Naive B cell (primary cell): ENCODE measurements at places on chromosomes 13 and 19. TPM values are rescaled to one million over a fixed set of nuclear protein-coding genes. Genes with fewer than 3 reads are reported as not detected.

- peaks cover 4% of the 10 kb centered on the region for H3K27me3 ChIP-seq
- H3K4me1 ChIP-seq = no peaks in the 10 kb centered on the region
- no peak overlapping the region for H3K4me3 ChIP-seq
- H3K36me3 ChIP-seq = no peaks in the 10 kb centered on the region
- no peak for DNase-seq
These were observed 28.6 kb downstream of the RFXAP start for GRCh38 chr13:36847606-36848005.

- no peaks in the 10 kb centered on the region for H3K27me3 ChIP-seq
- peak overlapping the region; percentile 71 for H3K4me3 ChIP-seq
- peak overlapping the region; percentile 90 for H3K27ac ChIP-seq
- H3K36me3 ChIP-seq = peaks cover 35% of the 10 kb centered on the region
- H3K4me1 ChIP-seq = peaks cover 39% of the 10 kb centered on the region
These were observed 30.8 kb downstream of the USPL1 start for GRCh38 chr13:30648522-30649012.

DNA sequence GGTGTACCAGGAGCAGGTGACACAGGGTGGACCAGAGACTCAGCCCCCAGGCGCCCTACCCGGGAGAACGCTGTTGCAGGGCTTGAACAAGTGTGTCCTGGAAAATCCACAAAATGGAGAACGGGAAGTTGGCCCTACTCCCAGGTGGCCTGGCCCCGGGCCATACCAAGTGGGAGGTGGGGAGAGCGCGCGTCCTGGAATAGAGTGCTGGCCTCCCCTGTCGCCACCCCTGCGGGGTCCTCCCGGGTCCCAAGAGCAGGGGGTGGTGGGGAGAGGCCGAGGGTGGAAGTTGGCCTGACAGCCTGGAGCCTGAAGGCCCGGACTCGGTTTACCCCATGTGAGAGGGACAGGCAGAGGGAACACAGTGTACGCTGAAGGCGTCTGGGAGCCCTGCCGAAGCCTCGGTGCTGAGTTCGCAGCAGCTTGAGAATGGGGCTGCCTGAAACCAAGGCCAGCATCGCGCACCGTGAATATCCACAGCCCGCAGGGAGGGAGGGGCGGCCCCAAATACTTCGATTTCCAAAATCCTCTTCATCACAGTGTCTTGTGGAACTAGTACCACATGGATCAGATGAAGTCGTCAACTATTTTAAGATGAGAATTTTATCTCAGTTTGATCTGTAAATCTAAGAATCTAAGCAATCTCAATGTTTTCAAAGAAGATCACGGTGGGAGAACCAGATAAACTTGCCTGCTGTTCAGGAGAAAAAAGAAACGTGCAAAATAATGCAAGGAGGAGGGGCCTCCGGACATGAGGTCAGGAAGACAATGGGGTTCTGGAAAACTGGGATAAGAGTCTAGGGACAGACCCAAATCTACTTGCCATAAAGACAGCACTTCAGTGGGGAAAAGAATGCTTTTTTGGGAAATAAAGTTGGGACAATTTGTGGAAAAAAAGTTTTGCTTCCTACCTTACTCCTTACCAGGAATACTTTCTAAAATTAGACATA, 10.4 kb upstream of the KLF16 start:
- DNase-seq = no peak
- peak overlapping the region; percentile 86 for H3K27ac ChIP-seq
- H3K27me3 ChIP-seq = no peaks in the 10 kb centered on the region
- H3K36me3 ChIP-seq = no peaks in the 10 kb centered on the region

- peaks cover 24% of the 10 kb centered on the region for H3K4me1 ChIP-seq
- no peak for DNase-seq
- no peaks in the 10 kb centered on the region for H3K27me3 ChIP-seq
- H3K27ac ChIP-seq = peak overlapping the region; percentile 31
- peaks cover 9% of the 10 kb centered on the region for H3K36me3 ChIP-seq
- no peak overlapping the region for H3K4me3 ChIP-seq
These were observed 25.9 kb downstream of the PRAM1 start for GRCh38 chr19:8476524-8476923.

- no peak for DNase-seq
- peaks cover 26% of the 10 kb centered on the region for H3K27me3 ChIP-seq
- no peak overlapping the region for H3K27ac ChIP-seq
These were observed 22.3 kb upstream of the CLDN10 start for GRCh38 chr13:95530178-95530577.

GRCh38 chr19:8396563-8397203, 6.5 kb downstream of the RAB11B start:
- H3K4me1 ChIP-seq = peaks cover 48% of the 10 kb centered on the region
- no peaks in the 10 kb centered on the region for H3K27me3 ChIP-seq
- H3K27ac ChIP-seq = peak overlapping the region; percentile 47

GRCh38 chr13:82088781-82089180, 1747.9 kb upstream of the SPRY2 start:
- H3K36me3 ChIP-seq = no peaks in the 10 kb centered on the region
- no peak overlapping the region for H3K27ac ChIP-seq
- no peaks in the 10 kb centered on the region for H3K27me3 ChIP-seq
- H3K4me3 ChIP-seq = no peak overlapping the region

DNA sequence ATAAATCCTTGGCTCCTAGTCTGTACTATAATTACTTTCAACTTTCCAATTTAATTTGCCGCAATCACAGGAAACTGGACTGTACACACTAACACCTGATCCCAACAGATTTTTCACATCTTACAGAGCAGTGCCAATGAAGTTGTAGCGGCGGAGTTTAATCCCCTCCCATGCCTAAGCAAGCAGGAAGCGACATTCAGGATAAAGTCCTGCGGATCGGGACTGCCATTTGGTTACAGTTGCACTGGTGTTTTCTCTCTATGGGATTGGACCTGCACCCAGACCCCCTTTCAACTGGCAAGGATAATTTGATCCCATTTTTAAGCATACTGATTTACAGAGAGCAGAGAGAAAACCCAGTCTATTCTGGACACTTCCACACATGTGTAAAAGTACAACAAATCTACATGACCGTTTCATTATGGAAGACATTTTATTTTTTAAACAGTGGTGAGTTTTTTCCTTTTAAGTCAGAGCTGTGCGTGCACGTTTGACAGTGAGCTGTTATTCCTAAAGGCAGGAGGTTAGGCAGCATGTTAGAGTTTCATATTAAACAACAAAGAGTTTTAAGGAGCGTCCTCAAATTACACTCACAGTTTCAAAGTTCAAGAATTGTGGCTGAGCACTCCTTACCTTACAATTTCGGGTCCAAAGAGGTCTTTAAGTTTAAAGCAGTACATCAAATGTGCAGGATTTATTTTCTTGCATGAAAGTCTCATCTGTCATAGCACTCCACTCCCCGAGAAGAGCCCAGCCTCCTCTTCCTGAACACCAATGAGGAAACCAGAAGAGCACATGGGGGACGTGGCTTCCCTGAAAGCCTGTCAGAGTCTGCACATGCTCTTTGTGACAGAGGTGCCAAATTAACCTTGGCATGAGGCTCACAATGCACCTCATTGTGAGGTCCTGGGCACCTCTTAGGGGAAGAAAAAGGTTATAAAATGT, 141.6 kb upstream of the RFC3 start:
- H3K36me3 ChIP-seq = no peaks in the 10 kb centered on the region
- peaks cover 5% of the 10 kb centered on the region for H3K27me3 ChIP-seq
- H3K27ac ChIP-seq = no peak overlapping the region
- no peak overlapping the region for H3K4me3 ChIP-seq
- peaks cover 19% of the 10 kb centered on the region for H3K4me1 ChIP-seq

DNA sequence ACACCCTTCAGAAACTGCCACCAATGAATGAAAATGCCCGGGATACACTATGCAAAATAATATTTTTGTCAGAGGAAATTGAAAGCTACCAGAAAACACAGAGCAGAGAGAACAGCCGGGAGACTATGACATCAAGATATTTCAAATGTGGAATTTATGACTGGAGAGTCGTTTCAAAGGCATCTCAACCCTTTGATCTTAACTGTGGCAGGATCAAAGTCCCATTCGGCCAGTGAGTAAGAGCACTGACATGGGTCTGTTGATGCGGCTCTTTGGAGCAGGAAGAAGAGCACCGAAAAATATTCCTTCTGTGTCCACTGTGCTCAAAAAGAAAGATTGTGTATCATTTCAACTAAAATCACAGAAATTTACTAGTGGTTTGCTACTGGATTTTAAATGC, 201.9 kb downstream of the RFC3 start:
- no peak for DNase-seq
- H3K36me3 ChIP-seq = no peaks in the 10 kb centered on the region
- peaks cover 10% of the 10 kb centered on the region for H3K27me3 ChIP-seq
- no peak overlapping the region for H3K27ac ChIP-seq
- no peaks in the 10 kb centered on the region for H3K4me1 ChIP-seq
- H3K4me3 ChIP-seq = no peak overlapping the region

DNA sequence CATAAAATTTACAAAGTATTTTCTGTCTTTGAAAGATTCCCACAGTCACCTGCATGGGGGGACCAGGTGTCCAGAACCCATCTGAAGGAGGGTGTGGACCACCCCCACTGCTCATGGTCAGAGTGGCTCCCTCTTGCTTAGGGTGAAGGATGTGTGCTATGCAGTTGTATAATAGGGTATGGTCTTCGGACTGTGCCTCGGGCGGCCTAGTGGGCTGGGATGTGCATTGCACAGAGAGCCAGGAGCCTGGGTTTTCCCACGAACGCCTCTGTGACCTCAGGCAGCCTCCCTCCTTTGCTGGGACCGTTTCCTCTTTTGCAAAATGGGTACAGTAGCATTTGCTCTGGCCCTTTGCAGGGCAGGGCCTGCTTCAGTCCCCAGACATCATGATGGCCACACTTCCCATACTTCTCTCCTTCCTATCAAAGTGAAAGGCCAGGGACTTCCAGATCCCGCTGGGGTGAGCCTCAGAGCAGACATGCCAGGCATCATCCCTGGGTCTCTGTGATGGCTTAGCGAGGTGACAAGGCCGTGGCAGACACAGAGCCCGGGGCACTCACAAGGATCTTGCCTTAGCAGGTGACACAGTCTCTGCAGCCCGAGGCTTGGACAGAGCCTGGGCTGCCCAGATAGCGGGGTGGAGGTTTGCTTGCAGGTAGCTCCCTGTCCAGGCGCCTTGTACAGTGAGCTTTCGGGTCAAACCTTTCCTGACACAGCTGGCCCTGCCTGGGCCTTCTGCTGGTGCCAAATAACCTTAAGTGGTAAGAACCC, 59.4 kb upstream of the ZNF536 start:
- DNase-seq = no peak
- H3K4me1 ChIP-seq = no peaks in the 10 kb centered on the region
- no peaks in the 10 kb centered on the region for H3K36me3 ChIP-seq
- no peak overlapping the region for H3K27ac ChIP-seq
- H3K4me3 ChIP-seq = no peak overlapping the region

- no peak overlapping the region for H3K27ac ChIP-seq
- H3K27me3 ChIP-seq = no peaks in the 10 kb centered on the region
These were observed 302.8 kb downstream of the TEX29 start for GRCh38 chr13:111623208-111623607.

- H3K4me1 ChIP-seq = peaks cover 19% of the 10 kb centered on the region
- no peak overlapping the region for H3K27ac ChIP-seq
- no peak overlapping the region for H3K4me3 ChIP-seq
- DNase-seq = no peak
- H3K27me3 ChIP-seq = no peaks in the 10 kb centered on the region
These were observed 7.9 kb downstream of the HPN start for GRCh38 chr19:35049456-35049855.

GRCh38 chr19:49573009-49573408, 7.3 kb downstream of the NOSIP start:
- no peak for DNase-seq
- H3K27ac ChIP-seq = no peak overlapping the region
- H3K36me3 ChIP-seq = no peaks in the 10 kb centered on the region
- H3K4me3 ChIP-seq = no peak overlapping the region
- H3K4me1 ChIP-seq = peaks cover 26% of the 10 kb centered on the region

Gene IQCN
- 1.6 TPM for polyA plus RNA-seq

Gene SELENOV
- not detected for polyA plus RNA-seq

Gene TEAD2
- 2.3 TPM for polyA plus RNA-seq

Gene PRR20A
- not detected for polyA plus RNA-seq

Gene THSD1
- not detected for polyA plus RNA-seq

Gene ZNF560
- polyA plus RNA-seq = not detected

Gene CD209
- polyA plus RNA-seq = not detected

Gene TEX29
- polyA plus RNA-seq = not detected
